ENCODE measurements at places on chromosomes 16 and 17.

- peak; percentile 14 for DNase-seq
Measured at GRCh38 chr17:21213638-21214014, 335 bp downstream of the TMEM11 start.

DNA sequence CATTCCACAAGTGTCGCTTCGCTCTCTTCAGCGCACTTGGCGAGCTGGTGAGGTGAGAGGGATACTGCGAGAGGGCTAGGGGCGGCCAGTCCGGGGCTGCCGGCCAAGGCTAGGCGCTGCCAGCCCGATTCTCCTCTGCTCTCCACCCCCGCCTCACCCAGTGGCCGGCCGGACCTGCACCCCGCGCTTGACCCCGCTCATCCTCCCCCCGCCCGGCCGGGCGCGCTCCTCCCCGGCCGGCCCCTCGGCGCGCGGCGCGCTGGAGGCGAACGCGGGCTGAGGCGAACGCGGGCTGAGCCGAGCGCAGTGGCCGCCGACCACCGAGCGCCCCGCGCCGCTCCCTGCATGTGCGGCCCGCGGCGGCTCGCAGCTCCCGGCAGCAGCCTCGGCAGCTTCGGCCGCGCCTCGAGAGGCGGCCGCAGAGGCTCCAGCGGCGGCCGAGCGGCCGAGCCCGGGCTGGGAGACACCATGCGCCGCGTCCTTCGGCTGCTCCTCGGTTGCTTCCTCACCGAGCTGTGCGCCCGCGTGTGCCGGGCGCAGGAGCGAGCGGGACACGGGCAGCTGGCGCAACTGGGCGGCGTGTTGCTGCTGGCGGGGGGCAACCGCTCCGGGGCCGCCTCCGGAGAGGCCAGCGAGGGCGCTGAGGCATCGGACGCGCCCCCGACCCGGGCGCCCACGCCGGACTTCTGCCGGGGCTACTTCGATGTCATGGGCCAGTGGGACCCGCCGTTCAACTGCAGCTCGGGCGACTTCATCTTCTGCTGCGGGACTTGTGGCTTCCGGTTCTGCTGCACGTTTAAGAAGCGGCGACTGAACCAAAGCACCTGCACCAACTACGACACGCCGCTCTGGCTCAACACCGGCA lies at the start of gene SHISA9:
TSS of gene SHISA9 (plus strand) at position 2 of the 865 bp plus-strand sequence.
- no peak for DNase-seq

GRCh38 chr17:79207960-79208359 lies 133.3 kb downstream of the ENGASE start:
- DNase-seq: no peak

DNA sequence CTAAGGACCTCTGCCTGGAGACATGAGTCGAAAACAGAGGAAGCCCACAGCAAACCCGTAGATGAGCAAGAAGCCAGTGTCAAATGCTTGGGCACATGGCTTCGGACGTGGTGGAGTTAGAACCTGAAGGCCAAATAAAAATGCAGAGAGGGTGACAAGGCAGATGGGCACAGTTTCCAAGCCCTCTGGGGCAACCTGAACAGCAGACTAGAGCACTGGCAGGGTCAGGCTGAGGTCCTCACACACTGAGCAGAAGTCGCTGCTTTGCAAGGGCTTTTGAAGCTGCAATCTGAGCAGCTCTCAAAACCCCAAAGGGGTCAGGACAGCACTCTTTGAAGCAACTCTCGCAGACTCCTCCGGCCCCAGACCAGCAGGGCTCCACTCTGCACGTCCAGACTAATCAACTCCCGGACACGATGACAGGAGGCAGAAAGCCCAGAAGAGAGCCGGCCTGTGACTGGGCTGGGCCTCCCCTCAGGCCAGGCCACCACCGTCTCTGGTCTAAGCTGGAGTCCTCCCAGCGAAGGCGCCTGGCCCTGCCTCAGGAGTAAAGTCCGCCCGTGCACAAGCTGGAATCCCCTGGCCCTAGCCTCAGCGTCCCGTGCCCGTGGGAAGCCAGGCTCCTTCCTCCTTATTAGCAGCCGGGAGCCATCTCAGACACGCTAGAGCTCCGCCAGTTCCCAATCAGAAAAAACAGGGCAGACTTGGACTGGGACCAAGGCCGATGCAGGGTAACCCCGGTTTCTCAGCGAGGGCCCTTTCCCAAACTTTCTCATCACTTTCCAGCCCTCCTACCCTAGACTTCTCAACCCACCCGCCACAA lies 924 bp downstream of the SMARCD2 start:
- DNase-seq: no peak

- DNase-seq: no peak
Measured at GRCh38 chr17:47295037-47295873, 28.5 kb upstream of the EFCAB13 start.

DNA sequence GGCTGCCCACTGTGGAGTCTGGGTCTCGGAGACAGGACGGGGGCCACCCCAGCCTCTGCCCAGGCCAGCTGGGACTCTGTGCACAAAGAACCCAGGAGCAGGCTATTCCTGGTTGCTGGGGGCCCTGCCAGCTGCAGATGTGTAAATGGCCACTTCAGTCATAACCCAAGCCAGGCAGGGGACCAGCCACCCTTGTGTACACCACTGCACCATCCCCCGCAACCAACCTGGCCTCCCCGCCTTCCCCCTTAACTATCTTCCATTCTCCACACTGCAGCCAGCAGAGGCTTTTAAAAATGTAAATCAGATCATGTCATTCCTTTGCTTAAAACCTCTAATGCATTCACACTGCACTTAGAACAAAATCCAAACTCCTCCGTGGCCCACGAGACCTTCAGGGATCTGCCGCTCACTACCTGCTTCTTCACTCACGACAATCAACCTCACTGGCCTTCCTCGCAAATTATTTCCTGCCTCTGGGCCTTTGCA lies 28.3 kb downstream of the RTN4RL1 start:
- no peak for DNase-seq

DNA sequence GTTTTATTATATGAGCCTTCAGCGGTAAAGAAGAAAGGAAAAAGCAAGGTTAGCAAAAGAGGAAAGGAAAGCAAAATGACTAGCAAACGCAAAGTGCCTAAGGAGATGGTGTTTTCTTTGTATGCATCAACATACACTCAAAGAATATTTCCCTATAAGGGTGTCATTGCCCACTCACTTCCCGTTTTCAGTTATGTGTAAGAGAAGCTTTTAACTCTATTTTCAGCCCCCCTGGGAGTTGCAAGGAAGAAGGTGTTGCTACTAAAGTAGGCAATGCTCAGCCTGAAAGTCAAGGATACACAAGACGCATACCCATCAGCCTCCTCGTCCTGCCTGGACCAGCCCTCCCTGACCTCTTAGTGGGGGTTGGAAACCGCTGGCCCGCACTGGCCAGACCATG lies 267.7 kb upstream of the ZFHX3 start:
- no peak for DNase-seq

DNA sequence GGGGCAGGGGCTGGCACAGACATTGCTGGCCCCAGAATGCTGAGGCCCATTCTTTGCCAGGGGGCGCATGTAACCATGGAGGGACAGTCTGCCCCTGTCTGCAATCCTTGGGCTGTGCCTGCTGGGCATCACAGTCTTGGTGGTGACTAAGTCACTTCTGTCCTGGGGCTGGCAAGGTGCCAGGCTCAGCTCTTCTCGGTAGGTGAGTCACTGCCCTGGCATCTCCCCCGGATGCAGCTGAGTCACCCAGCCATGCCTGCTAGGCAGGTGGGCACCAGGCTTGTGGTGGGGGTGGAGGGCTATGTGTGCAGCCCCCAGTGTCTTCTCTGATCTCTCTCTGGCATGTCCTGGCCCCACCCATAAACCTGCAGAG lies 5.6 kb downstream of the RARA start:
- DNase-seq: peak; percentile 64

GRCh38 chr17:13702266-13702665 lies 100.5 kb upstream of the HS3ST3A1 start:
- no peak for DNase-seq

DNA sequence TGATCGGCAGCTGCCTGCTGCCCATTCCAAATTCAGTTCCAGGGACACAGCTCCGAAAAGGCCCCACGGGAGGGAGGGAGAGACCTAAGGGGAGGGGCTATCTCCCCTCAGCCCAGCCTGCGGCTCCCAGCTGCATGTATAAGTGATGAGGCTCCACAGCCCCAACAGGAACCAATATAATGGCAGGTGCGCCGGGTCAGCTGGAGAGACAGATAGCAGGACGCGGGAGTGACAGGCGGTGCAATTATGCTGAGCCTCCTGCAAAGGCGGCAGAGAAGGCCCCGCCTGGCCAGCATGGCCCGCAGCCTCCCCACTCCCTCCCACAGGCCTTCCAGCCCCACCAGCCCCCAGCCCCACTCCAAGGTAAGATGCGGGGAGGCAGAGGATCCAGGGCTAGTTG lies 8.1 kb upstream of the C1QL1 start:
- DNase-seq: no peak

DNA sequence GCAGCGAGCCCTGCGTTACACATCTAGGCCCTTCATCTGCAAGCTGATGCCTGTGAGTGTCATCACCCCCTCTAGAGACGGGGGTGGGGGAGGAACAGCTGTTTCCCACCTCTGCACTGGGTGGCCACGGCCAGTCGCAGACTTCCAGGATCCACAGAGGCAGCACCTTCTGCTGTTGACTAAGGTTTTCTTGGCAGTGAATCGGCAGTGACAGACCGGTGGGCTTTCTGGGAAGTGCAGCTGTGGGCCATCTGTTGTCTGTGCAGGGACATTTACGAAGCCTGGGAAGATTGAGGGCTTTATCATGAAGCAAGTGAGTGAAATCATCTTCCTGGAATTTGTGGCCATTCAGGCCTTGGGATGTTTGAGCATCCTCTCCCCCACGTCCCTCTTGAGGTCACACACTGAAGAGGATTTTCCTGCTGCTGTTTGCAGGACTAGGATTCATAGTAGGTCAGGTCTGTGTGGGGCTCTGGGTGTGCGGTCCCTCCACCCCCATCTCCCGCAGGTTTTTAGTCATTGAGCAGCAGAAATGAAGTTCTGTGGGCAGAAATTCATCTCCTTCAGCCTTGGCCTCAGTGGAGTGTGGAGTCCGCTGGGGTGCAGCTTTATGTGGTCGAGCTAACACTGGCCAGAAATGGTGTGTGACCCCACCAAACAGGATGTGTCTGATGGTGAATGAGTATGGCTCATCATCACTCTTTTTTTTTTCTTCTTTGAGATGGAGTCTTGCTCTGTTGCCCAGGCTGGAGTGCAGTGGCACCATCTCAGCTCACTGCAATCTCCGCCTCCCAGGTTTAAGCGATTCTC lies 12.0 kb downstream of the PGS1 start:
- DNase-seq: no peak

GRCh38 chr17:27466743-27467375 lies 10.6 kb downstream of the KSR1 start:
- DNase-seq: peak; percentile 69

- no peak for DNase-seq
Measured at GRCh38 chr16:53415504-53415903, 18.8 kb upstream of the RBL2 start.

DNA sequence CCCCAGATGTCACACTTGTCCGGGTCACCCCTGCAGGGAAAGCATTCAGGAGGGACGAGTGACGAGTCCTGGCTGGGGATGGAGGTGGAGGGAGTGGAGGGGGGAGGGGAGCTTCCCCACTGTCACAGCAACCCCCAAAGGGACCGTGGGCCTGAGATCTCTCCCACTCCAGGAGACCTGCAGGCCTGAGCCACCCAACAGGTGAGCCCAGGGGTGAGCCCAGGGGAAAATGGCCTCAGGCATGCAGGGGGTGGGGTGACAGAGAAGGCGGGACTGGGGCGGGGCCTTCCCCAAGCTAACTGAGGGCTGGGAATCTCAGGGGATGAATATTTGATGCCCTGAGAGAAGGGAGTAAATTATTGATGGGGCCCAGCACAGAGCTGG lies 2.4 kb downstream of the USH1G start:
- DNase-seq: no peak

DNA sequence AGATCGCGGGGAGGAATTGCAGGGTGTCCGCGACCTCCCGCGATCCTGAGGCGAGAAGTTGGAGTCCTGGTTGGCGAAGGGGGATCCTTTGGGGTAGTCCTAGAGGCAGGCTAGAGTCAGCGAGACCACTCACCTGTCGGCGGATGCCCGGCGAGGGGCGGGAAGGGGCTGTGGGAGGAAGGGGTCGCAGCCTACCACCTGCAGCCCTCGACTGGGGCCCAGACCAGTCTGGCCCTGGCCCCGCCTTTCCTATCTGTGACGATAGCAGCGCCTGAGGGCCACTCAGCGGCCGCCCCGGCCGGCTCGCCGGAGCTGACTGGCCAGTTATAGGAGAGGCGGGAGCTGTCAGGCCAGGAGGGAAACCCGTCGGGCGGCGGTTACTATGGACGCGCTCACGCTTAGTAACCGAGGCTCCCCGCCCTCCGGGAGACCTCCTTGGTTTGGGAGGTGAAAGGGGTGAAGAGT lies at the start of gene TEKT3:
TSS of gene TEKT3 (minus strand) at position 213 of the 465 bp plus-strand sequence. CDS start 10,012 bp downstream, outside the sequence.
- no peak for DNase-seq

GRCh38 chr17:44828919-44829522 lies 1.1 kb downstream of the GJC1 start:
- no peak for DNase-seq

DNA sequence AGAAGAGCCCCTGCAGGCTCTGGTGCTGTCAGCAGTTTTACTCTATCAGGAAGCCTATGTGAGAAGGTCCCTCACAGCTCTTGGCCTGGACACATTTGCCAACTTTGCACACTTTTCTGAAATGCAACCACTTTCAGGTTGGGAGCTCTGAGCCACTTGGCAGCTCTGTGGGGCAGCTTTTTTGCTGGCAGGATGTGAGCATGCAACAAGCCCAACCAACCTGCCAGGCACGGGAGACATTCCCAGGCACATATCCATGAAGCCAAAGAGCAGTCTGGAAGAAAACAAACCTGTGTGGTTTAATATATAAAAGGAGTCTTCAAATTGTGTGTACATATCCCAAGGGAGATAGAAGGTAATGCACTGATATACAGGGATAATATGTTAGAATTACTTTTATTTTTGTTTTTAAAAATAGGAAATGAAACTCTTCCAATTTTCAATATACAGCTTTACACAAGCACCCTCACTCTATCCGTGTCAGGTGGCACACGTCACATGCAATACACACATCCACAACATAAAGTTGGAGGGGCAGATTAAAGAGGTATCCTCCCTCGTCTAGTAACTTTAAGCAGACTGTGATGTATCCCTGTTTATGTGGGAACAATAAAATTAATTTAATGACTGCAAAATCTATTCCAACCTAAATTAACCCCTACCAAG lies 57.4 kb upstream of the COX10 start:
- DNase-seq: no peak

DNA sequence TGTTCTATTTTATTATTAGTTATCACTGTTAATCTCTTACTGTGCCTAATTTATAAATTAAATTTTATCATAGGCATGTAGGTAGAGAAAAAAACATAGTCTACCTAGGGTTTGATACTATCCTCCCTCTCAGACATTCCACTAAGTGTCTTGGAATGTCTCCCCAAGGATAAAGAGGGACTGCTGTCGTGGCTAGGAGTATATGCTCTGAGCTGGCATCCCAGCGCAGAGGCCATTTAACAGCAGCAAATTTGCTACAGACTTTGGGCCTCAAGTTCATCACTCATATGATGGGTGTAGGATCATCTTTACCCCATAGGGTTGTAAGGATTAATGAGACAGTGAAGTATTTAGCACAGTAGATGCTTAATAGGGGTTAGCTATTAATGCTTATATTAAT lies 56.7 kb downstream of the ZFHX3 start:
- DNase-seq: no peak
